MV-4-11 (cell line): ENCODE measurements at places on chromosomes 7 and 10.
A peak's percentile ranks its signal among the peaks of the same experiment; 100 is the strongest.

DNA sequence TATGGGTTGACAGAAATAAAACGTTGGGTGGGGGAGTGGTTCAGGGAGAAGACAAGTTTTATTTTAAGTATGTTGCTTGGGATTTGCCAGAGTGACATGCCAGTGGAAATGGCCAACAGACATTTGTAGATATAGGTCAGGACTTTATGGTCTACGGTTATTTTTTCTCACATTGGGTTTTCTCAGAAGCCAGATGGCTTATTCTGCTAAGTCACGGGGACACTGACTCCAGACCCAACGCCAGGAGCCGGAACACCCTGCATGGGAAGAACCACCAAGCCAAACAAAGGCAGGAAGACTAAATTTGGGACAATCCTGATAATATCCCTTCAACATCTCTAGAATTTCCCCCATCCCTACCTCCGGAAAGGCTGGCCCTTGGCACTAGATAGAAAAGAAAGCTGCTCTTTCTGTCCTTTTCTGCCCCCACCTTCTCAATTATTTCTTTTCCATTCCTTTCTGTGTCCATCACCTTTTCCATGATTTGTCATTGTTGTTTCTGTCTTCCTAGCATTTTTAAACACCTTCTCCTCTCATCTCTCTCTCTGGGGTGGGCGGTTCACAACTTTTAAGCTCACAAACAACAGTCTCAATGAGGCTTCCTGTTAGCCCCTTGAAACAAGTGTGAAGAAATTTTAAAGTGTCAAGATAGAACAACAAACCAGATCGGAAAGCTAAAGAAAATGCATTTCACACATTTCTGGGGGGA is 44.7 kb downstream of the TBXAS1 start:
- DNase-seq, result no peak

GRCh38 chr10:96319754-96320474 is 15.7 kb downstream of the DNTT start:
- no peak for DNase-seq

DNA sequence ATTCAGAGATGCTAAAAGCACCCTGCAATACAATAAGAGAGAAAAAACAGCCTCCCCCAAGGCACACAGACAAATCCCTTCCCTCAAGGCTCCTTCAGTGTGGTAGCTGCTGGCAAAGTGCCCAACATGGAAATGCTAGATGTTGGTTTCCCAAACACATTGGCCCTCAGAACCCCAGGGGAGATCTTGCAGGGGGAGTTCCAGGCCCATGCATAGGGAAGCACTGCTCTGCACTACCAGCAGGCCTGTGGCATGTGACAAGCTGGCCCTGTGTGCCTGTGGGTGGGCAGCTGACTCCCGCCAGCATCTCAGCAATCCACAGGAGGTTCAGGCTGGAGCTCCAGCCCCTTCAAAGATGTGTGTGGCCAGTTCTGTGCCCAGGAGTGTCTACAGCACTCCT is 16.8 kb upstream of the CSGALNACT2 start:
- DNase-seq, result peak; percentile 46

- DNase-seq, result peak; percentile 50
These were observed 4.1 kb downstream of the IL6 start for GRCh38 chr7:22730921-22731654.

GRCh38 chr10:6689036-6689435 is 109.0 kb upstream of the PRKCQ start:
- DNase-seq, result no peak

DNA sequence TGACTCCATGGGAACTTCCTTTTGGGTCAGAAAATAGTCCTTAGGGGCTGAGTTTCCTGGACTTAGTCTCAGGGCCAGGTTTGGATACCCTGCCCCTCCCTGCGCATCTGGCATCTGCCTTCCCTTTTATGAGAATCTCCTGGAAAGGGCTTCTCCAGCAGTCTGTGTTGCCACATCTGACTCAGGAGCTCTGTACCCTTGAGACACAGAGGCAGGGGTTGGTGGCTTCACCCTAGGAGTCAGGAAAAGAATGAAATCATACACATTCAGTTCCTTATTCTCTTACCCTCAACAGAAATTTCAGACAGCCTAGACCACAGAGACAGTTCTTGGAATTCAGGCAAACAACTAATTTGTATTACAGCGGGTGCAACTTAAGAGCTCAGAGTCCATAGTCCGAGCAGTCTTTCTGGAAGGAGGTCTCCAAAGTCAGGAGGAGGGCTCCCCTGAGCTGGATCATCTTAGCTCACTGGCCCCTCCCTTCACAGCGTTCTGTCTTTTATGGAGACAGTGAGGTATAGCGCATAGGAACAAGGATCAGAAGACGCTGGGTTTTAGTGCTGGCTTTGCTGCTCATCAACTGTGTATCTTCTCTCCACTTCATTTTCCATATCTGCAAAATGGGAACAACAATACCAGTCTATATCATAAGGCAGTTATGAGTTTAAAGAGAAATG is 3.0 kb upstream of the PLAU start:
- DNase-seq, result peak; percentile 100

GRCh38 chr10:99369551-99369950 is 40.4 kb downstream of the CNNM1 start:
- no peak for DNase-seq

GRCh38 chr7:149296368-149296767 is 34.4 kb downstream of the ZNF783 start:
- no peak for DNase-seq

DNA sequence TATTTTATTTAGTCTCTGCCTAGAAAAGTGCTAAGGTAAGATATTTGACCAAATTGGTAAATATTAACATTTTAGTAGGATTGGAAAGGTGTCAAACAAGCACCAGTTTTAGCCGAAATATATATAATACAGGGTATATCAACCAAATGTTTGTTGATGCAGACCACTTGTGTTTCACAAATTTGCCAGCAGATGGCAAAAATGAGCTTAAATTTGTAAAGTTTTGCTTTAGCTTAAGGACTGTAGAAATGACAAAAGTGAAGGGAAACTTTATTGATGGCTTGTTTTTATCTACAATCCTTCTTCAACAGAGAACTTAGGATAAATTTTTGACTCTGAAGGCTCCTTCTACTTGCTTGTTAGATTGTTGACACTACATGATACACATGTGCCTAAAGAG is 4.8 kb upstream of the POLR1F start:
- DNase-seq, result peak; percentile 25

DNA sequence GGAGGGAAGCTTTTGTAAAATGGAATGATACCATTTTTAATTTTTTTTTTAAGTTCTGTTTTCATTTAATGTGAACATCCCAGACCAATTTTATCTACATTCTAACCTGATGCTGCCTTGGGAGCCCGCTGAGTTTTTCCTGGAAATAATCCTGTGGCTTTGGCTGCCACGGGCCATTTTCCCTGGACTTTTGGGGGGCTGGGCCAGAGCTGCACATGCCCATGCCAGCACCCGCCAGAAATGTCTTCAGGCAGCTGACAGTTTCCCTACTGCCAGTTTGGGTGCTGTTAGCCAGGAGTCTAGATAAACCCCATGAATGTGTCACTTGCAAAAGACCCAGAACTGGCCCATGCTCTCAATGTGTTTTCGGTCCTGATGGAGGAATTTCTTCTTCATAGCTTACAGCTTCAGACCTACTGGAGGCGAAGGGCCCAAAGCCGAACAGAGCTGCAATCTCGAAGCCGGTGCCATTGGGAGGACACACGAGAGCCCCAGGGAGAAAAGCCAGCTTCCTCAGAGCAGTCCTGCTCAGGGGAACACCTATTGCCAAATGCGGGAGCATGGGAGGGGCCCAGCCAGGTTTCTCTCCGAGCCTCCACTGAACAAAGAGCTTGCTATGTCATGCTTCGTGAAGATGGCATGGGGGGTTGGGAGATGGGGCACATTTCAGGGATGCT is 444.2 kb upstream of the MKI67 start:
- no peak for DNase-seq

- no peak for DNase-seq
These were observed 1190.3 kb upstream of the C7orf33 start for GRCh38 chr7:147400221-147400689.

- DNase-seq, result no peak
These were observed 28.3 kb downstream of the MGAM2 start for GRCh38 chr7:142139597-142140400.

DNA sequence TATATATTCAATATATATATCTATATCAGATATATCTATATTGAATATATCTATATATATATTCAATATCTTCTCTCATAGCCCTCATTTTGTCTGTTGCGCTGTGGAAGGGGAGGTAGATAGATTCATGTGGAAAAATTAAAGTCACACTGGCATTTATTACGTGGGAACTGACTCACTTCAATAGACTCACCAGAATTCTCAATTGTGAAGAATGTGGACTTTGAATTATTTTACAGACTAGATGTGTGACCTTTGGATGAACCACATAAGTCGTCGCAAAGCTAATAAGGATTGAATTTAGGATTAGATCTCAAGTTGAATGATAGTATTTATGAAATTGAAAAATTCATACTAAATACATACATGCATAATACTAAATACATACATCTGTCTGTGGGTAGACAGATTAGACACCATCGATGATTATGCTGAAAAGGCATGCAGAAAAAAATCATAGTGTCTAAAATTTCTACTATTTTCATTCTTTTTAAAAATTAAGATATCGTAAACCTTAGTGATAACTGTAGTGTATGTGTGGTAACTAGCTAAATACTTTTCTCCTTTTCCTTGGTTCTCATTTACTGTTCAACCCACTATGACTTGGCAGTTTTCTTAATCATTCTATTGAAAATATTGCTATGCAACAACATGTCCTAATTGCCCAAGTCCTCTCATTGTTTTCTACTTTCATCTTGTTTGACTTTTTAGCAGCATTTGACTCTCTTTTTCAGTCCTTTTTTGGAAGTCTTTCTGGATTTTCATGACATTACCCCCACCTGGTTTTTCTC is 61.8 kb upstream of the A1CF start:
- no peak for DNase-seq

GRCh38 chr10:69800109-69800508 is 1.6 kb upstream of the COL13A1 start:
- DNase-seq, result peak; percentile 20

DNA sequence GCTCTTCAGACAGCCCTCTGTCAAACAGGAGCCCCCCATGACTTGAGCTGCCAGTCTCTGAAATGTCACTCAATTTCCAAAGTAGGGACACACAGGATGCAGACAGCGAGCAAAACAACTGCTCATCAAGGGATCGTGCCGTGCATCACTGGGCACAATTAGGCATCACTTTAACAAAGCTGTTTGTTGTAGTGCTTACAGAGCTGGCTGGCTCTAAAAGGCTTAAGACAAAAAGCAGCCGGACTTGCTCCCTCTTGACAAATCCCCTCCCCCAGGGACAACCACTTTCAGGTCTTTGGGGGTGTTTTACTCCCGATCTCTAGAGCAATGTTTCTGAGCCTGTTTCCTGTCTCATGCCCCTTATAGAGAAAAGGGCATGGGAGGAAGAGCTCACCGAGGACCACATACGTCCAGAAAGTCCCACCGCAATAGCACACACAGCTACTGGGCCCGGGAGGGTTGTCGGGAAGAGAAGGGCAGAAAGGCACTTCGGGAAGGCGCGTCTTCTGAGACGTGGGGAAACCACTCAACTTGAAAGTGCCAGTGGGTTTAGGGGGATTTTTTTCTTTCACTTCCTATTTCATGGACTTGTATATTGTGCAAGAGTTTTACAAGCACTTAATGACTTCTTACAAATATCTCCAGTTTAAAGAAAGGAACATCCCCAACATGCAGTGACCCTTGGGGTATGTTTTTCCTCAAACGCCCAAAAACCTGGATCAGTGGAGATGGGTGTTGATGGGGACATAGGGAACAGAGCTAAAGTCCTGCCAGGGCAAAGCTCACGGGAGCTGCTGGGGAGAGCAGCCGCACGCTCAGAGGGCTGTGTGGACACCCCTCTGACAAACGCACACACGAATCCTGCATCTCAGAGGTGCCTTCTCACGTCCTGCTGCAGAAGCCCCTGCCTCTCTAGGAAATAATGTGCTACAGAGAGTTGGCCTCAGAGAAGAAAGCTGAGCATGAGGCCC is 27.1 kb downstream of the LRRC20 start:
- DNase-seq, result peak; percentile 96

DNA sequence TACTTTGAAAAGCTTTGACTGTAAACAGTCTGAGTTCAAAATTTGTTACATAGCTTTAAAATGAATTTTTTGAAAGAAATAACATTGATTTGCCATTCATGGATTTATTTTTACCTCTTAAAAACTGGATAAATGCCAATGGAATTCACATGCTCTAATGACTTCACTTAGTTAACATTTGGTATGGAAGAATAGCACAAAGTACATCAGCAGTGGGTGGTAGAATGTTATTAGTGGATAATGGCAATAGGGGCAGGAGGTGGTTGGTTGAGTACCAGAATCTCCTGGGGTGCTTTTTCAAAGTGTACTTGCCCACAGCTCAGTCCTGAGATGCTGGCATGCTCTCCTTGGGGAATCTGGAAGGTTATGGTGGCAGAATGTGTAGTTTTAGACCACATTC is 4.7 kb downstream of the PPP1R9A start:
- DNase-seq, result no peak

DNA sequence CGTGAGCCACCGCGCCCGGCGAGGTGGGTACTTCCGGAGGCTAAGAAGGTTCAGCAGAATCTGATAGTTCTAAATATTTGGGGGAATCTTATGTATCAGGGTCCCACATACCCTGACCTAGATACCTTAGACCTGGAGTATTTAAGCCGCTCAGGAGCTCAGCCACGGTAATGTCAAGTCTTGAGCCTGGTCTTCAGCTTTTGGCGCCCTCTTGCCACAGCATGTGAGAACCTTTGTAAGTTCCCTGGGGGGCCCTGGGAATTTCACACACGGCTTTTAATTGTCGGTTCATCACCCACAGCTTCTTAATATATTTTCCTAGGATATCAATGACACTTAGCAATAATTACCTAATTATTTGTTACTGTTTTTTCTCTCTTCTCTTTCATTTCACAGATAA is 324.3 kb upstream of the GALNT17 start:
- no peak for DNase-seq

- DNase-seq, result no peak
These were observed 36.5 kb downstream of the IL15RA start for GRCh38 chr10:5940807-5941218.

DNA sequence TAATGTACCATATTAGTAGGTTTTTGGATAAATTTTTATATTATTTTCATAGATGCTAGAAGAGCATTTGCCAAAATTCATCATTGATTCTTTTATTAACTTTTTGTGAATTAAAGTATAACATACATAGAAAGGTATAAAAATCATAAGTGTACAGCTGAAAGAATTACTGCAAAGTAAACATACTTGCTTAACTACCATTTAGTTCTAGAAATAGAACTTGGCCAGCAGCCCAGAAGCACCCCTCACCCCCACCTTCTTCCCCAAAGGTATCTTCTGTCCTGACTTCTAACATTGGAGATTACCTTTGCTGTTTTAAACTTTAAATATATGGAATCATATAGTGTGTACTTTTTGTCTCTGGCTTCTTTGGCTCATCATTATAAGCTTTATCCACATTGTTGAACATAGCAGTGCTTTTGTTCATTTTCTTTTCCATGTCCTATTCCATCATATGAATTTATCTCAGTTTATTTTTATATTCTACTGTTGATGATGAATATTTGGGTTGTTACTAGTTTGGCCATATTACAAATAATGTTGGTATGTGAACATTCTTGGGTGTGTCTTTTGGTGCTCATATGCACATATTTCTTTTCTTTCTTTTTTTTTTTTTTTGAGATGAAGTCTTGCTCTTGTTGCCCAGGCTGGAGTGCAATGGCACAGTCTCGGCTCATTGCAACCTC is 142.8 kb downstream of the ADK start:
- no peak for DNase-seq

- DNase-seq, result no peak
These were observed 11.3 kb downstream of the NCOA4 start for GRCh38 chr10:46019177-46019528.

GRCh38 chr10:114420811-114421485 is 16.6 kb upstream of the AFAP1L2 start:
- DNase-seq, result no peak

GRCh38 chr7:2321020-2321419 is 6.8 kb upstream of the SNX8 start:
- DNase-seq, result no peak
